Kasumi-1 (cell line): ENCODE measurements at places on chromosomes 12 and 14.

GRCh38 chr12:112418273-112418607 lies 507 bp upstream of the PTPN11 start:
- DNase-seq, result no peak

DNA sequence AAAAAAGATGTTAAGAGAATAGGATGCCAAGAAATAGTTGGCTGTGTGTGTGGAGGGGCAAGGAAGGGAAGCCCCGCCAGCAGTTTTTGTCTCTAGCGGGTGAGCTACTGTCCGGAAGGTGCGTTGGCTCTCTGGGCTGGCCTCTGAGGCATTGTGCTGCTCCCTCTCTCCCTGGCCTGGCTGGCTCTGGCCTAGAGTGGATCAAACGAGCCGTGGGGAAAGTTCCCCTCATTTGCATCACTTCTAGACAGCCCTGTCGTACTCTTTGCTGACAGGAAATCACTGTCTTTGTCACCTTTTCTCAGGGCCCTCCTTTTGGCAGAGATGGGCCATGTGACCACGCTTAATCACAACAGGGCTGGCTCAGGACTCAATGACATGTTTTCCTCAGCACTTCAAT lies 236.1 kb upstream of the NPAS3 start:
- no peak for DNase-seq

DNA sequence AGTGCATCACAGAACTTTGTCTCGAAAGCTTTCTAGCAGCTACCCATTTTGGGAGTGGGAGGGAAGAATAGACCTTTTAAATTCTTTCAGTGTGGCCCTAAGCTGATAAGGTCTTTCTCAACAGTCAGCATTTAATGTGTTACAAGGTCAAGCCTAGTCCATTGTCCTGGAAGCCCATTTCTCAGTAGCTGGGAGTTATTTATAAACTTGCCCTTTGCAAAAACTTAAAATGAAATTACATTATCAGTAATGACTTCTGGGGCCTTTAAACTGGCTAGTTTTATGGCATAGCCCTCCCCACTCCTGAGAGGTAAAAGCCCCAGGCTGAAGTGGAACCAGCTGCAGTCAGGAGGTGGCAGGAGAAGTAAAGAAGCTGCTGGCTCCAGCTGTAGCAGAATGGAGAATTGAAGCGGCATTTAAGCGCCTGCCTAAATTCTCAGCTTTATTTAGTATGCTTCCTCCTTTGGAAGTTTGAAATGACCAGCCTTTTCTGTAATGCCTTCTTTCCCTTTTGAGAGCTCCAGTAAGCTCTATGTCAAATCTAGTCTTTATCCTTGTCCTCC lies 12.4 kb downstream of the COPZ1 start:
- DNase-seq, result peak; percentile 34

GRCh38 chr12:118332511-118332910 lies 40.2 kb downstream of the TAOK3 start:
- DNase-seq, result peak; percentile 65

GRCh38 chr14:25150401-25150800 lies 100.5 kb upstream of the STXBP6 start:
- DNase-seq, result no peak
